ENCODE measurements at places on chromosomes 1 and 21.
A peak's percentile ranks its signal among the peaks of the same experiment; 100 is the strongest.

- no peak for DNase-seq
Measured at GRCh38 chr1:160618763-160619274, 28.0 kb downstream of the SLAMF1 start.

- DNase-seq: no peak
Measured at GRCh38 chr1:86502721-86503405, 34.1 kb downstream of the CLCA1 start.

DNA sequence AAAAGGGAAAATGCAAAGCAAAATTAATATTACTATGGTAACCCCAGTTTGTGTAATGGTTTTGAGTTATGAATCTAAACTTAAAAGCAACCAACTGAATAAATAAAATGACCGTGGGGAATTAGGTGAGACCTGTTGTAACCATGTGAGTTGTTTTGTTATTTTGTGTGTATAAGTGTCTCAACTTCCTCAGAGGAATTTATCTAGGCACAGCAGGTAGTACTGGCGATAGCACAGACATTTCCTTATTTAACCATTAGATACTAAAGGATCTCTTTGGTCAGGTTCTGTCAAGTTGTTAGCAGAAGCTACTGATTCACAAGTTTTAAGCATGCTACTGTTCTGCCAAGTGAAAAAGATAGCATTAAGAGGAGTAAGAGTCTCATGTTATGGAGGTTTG lies 39.3 kb upstream of the LRRC7 start:
- no peak for DNase-seq

- no peak for DNase-seq
Measured at GRCh38 chr1:226530591-226530990, 18.0 kb upstream of the STUM start.

- DNase-seq: peak; percentile 94
Measured at GRCh38 chr21:42097860-42098454, 26.8 kb downstream of the UMODL1 start.

All from AG09319 (cell line).